ENCODE measurements at places on chromosomes 11 and 22.

DNA sequence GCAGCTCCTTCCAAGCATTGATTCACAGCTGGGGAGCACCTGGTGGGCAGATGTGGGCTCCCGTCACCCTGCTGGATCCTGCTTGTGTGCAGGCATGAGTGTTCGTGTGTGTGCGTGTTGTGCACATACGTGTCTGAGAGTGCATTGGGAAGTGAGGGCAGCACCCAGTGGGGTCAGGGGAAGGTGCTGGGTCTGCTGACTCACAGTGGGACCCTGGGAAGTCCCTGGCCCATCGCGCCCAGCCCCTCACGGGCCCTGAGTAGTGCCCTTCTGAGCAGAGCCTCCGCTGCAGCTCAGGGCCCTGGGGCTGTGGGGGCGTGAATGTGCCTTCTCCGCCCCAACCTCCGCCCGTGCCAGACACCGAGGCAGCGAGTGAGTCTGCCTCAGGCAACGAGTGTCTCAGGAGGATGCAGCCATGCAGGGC is 36.8 kb downstream of the WNT11 start:
- DNase-seq = no peak
- H3K36me3 ChIP-seq = no peaks in the 10 kb centered on the region
- no peak overlapping the region for H3K27ac ChIP-seq
- peaks cover 3% of the 10 kb centered on the region for H3K27me3 ChIP-seq
- no peak overlapping the region for H3K4me3 ChIP-seq

DNA sequence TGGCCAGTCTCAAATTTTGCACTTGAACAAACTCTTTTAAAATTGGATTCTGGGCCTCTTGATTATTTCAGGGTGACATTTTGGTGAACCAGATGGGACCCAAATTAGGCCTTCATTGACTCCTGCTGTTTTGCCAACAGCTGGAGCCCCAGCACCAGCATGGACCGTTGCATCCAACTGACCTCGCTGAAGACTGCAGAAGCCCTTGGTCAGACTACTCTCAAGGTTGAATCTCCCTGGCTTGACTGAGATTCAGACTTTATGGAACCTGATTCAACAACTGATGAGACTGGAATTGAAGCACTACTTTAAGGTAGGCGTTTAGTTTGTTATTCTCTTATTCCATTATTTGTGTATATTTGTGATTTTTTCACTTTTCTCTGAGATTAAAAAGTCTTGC is 41.7 kb downstream of the NARS2 start:
- peak overlapping the region; percentile 58 for H3K4me3 ChIP-seq
- H3K27me3 ChIP-seq = no peaks in the 10 kb centered on the region

DNA sequence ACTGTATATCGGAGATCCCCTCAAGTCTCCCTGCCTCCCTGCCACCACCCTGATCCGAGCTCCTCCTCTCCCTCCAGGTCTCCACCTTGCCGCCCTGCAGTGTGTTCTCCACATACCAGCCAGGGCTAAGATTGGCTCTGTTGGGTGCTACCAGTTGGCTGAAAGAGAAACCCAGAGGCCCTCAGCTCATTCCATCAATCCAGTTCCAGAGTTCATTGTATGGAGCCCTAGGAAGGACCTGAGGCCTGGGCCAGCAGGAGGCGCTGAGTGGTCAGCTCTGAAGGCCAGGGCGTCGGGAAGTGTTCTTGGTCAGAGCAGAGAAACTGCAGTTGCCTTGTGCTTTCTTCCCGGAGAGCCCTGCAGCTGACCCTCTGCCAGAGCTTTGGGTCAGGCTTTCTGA is 2.2 kb upstream of the TOP3B start:
- H3K36me3 ChIP-seq = peaks cover 8% of the 10 kb centered on the region
- no peak for DNase-seq
- peaks cover 1% of the 10 kb centered on the region for H3K27me3 ChIP-seq
- peak overlapping the region; percentile 58 for H3K4me3 ChIP-seq
- peaks cover 27% of the 10 kb centered on the region for H3K4me1 ChIP-seq

- H3K4me1 ChIP-seq = no peaks in the 10 kb centered on the region
- no peak overlapping the region for H3K4me3 ChIP-seq
- no peaks in the 10 kb centered on the region for H3K36me3 ChIP-seq
- no peak overlapping the region for H3K27ac ChIP-seq
- peaks cover under 1% of the 10 kb centered on the region for H3K27me3 ChIP-seq
Measured at GRCh38 chr11:93082900-93083299, 113.4 kb downstream of the MTNR1B start.

- H3K27me3 ChIP-seq = peaks cover 16% of the 10 kb centered on the region
- no peak for DNase-seq
- no peaks in the 10 kb centered on the region for H3K36me3 ChIP-seq
- no peaks in the 10 kb centered on the region for H3K4me1 ChIP-seq
Measured at GRCh38 chr22:49354516-49355210, 473.0 kb downstream of the BRD1 start.

- H3K27ac ChIP-seq = no peak overlapping the region
- H3K4me1 ChIP-seq = peaks cover 20% of the 10 kb centered on the region
- H3K4me3 ChIP-seq = no peak overlapping the region
- H3K36me3 ChIP-seq = no peaks in the 10 kb centered on the region
- H3K27me3 ChIP-seq = peaks cover 28% of the 10 kb centered on the region
Measured at GRCh38 chr22:28440592-28441390, 238.8 kb downstream of the TTC28 start.

GRCh38 chr22:48756146-48757111 is 1071.2 kb downstream of the BRD1 start:
- H3K27me3 ChIP-seq = no peaks in the 10 kb centered on the region
- no peak overlapping the region for H3K27ac ChIP-seq
- no peaks in the 10 kb centered on the region for H3K36me3 ChIP-seq
- DNase-seq = no peak
- no peaks in the 10 kb centered on the region for H3K4me1 ChIP-seq

GRCh38 chr11:120548682-120549209 is 37.2 kb downstream of the GRIK4 start:
- peaks cover 39% of the 10 kb centered on the region for H3K4me1 ChIP-seq
- no peaks in the 10 kb centered on the region for H3K27me3 ChIP-seq
- H3K27ac ChIP-seq = no peak overlapping the region
- no peak for DNase-seq
- no peaks in the 10 kb centered on the region for H3K36me3 ChIP-seq

DNA sequence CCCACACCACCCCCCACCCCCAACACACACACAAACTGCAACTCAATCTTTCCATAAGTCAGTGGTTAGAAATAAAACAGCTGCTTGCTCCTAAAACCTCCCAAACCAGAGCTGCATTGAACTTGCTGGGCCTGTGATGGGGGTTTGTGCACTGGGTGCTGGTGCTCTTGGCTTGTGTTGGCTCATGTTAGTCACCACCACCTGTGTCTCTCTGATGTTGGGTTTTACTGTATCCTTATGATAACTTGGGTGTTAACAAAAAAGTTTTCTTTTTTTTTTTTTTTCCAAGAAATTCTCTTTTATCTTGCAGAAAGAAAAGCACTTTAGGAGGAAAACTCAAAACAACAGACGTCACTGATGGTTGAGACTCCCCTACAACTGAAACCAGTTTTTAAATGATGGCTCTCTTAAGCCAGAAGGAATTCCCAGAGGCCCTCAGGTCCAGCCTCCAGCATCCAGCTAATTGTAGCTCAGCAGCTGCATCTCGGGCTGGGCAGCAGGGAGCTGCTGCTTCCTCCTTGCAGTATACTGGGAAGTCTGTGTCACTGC is 79.9 kb upstream of the DRD2 start:
- no peaks in the 10 kb centered on the region for H3K4me1 ChIP-seq
- H3K27ac ChIP-seq = no peak overlapping the region
- H3K27me3 ChIP-seq = peaks cover 7% of the 10 kb centered on the region
- no peak for DNase-seq

- H3K36me3 ChIP-seq = peaks cover 4% of the 10 kb centered on the region
- peak overlapping the region; percentile 44 for H3K4me3 ChIP-seq
- no peaks in the 10 kb centered on the region for H3K27me3 ChIP-seq
Measured at GRCh38 chr22:31917227-31917921, 27.0 kb upstream of the YWHAH start.

- peak overlapping the region; percentile 98 for H3K27ac ChIP-seq
- peaks cover 22% of the 10 kb centered on the region for H3K36me3 ChIP-seq
- peak overlapping the region; percentile 80 for H3K4me3 ChIP-seq
- no peak for DNase-seq
- no peaks in the 10 kb centered on the region for H3K27me3 ChIP-seq
Measured at GRCh38 chr11:66080055-66080817, 10.2 kb downstream of the PACS1 start.

DNA sequence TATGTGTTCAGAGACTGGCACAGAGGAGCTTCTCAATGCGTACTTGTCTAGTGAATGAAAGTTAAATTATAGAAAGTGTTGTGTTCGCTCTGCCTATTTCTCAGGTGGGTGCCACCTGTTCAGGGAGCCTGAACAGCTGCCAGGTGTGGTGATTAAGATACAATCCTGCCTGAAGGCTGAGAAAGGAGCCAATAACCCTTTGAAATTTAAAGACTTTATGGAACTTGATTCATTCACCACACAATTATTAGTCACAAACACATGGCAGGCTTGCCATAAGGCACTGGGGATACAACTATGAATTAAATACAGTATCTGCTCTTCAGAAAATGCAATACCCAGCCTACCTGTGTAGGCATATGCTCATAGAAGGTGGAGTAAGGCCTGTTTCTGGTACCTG is 92.9 kb upstream of the AMOTL1 start:
- no peaks in the 10 kb centered on the region for H3K36me3 ChIP-seq
- no peak overlapping the region for H3K27ac ChIP-seq
- H3K4me1 ChIP-seq = no peaks in the 10 kb centered on the region
- H3K27me3 ChIP-seq = no peaks in the 10 kb centered on the region
- H3K4me3 ChIP-seq = no peak overlapping the region

GRCh38 chr22:47173535-47174021 is 411.1 kb downstream of the TBC1D22A start:
- H3K36me3 ChIP-seq = peaks cover 56% of the 10 kb centered on the region
- no peak overlapping the region for H3K27ac ChIP-seq
- DNase-seq = no peak

DNA sequence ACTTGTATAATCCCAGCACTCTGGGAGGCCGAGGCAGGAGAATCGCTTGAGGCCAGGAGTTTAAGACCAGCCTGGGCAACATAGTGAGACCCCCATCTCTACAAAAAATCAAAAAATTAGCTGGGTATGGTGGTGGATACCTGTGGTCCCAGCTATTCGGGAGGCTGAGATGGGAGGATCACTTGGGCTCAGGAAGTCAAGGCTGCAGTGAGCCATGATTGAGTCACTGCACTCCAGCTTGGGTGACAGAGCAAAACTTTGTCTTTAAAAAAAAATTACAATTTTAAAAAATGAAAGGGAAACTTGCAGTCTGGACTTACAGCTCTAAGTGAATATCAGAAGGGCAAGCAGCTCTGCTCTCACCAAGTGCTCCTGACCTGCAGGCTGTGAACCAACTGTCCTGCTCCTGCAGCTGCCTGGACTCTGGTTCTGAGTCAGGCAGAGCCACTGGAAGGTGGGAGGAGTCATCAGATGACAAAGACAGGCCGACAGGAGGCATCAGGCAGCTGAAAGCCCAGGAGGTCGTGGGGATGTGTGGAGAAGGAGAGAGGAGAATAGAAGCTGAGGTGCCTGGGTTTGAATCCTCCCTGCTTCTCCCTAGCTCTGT is 9.6 kb downstream of the SMTNL1 start:
- peak overlapping the region; percentile 80 for H3K27ac ChIP-seq
- H3K27me3 ChIP-seq = no peaks in the 10 kb centered on the region
- H3K36me3 ChIP-seq = peaks cover 32% of the 10 kb centered on the region

- H3K27ac ChIP-seq = no peak overlapping the region
- H3K4me1 ChIP-seq = peaks cover 6% of the 10 kb centered on the region
- H3K36me3 ChIP-seq = no peaks in the 10 kb centered on the region
- DNase-seq = no peak
- H3K27me3 ChIP-seq = peaks cover 27% of the 10 kb centered on the region
- no peak overlapping the region for H3K4me3 ChIP-seq
Measured at GRCh38 chr22:44541671-44542319, 43.8 kb upstream of the RTL6 start.

- H3K4me1 ChIP-seq = peaks cover 2% of the 10 kb centered on the region
- H3K36me3 ChIP-seq = no peaks in the 10 kb centered on the region
- DNase-seq = no peak
- H3K27ac ChIP-seq = no peak overlapping the region
- peaks cover 2% of the 10 kb centered on the region for H3K27me3 ChIP-seq
Measured at GRCh38 chr11:131378931-131379330, 8.5 kb downstream of the NTM start.

GRCh38 chr22:49077586-49077985 is 750.1 kb downstream of the BRD1 start:
- no peak overlapping the region for H3K4me3 ChIP-seq
- H3K36me3 ChIP-seq = no peaks in the 10 kb centered on the region
- H3K27ac ChIP-seq = no peak overlapping the region
- H3K27me3 ChIP-seq = no peaks in the 10 kb centered on the region
- no peak for DNase-seq
